Midbrain (tissue), 1 donor: ENCODE measurements at places on chromosomes 2 and 18.

- no peak for DNase-seq
Observed at GRCh38 chr18:9734189-9734588, 26.1 kb downstream of the RAB31 start.

DNA sequence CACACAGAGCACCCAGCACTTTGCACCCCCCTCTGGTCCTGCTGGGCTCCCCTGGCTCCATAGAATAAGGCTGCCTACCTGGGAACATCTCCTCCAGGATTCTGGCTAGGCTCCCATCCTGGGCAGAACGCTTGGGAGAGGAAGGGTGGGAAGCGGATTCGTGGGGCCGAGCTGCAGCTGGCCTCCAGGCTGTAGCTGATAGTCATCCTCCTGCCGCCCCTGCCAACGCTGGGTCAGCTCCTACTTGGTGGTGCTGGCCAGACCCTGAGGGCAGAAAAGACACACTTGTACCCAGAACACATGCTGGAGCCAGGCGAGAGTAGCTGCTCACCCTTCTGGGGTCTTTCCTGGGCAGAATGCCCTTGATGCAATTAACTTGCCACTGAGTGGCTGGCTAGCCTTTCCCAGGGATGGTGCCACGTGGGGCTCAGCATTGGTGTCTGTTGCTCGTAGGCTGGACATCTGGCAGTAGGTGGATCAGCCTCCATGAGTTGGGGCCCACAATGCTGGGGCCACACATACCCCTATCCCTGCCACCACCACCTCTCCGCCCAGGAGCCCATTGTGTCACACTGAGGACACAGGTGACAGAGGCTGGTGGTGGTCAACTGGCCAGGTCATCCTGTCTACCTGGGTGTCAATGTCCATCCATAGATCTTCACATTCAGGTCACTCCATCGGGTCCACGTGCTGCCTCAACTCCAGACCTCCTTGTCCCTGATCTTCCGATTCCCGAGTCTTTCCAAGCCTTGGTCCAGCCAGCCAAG, 112.8 kb downstream of the NDUFA10 start:
- DNase-seq, result no peak

DNA sequence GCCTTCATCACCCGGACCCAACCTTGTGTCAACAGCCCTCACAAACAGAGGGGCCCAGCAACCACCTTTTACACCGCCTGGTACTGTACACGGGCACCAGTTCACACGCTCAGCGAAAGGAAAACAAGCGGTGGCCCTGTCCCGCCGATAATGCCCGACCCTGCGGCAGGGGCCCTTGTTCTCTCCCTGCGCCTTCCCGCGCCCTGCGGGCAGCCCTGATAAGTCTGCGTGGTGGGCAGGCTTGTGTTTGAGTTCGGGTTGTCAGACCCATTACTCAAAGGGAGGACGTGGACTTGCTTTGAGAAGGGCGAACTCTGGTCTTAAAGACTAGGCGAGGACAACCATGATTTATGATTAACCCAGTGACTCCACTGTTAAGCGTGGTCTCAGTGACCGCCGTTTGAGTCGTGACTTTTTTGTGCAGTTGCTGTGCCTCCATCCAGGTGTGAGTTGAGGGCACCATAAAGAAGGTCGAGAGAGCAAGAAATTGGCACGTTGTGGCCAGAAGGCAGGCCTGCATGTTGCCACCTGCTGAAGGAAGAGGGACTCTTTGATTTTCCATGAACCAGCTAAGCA, 167.4 kb upstream of the GATA6 start:
- DNase-seq, result no peak

GRCh38 chr2:177693658-177694339, 301.2 kb downstream of the AGPS start:
- no peak for DNase-seq

- DNase-seq, result no peak
Observed at GRCh38 chr2:71824436-71824835, 323.2 kb downstream of the CYP26B1 start.
